RCC 7860 (cell line): ENCODE measurements at places on chromosomes 1 and 21.

DNA sequence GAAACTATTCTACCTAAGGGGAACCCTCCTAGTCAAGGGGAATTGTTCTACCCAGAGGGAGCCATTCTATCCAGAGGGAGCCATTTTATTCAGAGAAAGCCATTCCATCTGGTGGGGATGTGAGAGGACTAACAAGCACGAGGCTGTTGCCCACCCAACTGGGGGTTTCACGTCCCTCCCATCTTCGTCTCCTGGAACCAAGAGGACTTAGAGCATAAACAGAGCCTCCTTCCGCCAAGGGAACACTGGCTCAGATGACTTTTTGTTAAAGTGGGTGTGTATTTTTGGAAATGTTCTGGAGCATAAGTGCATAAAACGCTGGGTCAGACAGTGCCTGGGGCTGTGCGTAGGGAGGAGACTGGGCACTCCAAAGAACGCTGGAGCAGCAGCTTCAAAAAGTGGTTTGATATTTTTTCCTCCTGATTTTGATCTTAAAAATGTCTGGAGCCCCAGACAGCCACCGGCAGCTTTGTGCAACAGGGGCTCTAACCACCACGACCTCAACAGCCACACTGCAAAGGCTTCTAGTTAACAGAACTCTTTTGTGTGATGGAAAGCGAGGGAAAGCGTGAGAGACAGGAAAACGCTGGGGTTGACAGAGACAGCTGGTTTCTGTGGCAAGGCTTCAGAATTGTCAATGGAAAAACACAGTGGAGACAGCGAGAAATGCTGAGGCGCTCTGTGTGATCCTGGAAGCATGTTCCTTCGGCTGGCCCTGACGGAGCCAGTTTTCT lies 363.6 kb upstream of the CAMK1G start:
- DNase-seq: no peak

DNA sequence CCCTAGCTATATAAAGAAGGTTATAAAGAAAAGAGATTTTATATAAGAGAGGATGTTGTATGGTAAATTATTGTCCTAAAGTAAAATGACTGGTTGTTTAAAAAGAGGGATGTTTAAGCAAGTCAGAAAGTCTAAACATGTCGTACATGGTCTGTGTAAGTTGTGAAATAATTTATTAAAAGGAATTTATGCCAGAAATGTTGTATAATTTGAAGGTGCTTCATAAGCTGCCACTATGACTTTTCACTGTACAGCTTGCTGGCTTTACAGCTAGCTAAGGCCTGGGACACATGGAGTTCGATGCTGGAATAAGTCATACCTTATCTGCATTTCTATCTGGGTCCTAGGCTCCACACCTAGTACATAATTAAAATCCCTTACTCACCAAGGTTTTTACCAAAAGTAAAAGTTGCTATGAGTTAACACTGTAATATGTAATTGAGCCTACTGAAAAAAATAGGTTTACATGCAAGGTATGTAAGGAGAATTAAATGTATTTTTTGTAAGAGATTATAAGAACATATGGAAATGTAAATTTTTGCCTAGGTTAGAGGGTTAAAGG lies 59.0 kb upstream of the EDEM3 start:
- DNase-seq: no peak

DNA sequence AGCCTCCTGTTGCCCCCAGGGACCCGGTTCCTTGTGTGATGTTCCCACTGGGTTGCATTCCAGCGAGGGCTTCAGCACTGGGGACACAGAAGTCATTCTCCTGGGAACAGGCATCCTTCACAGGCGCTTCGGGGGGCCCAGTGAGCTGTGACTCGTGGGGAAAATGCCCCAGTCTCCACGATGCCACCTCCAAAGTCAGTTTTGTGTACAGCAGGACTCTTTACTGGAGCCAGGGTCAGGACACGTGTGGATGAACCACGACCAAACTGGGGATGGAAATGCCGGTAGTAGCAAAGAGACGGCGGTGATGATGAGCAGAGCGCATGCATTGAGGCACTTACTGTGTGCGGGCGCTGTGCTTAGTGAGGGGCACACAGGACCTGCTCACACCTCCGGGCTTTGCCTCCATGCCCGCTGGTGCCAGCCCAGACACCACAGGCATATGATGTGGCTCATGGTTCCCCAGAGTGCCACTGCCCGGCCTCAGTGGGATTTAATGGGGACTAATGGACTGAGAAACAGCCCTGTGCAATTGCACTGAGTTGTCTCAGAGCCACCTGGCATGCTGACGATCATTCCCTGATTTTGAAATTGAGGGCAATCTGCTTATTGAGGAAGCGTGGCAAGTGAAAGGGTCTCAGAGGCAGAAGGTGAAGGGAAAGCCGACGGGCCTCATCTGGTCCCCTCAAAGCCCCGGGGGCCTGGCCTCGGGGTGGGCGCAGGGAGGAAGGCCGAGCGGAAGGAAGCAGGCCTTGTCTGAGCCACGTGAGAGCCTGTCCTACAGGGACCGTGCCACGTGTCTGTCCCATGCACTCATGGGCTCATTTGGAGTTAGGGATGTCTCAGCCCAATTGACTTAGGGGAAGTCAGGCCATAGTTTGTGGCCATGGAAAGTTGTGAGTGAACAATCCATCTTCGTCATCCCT lies 91.4 kb downstream of the PDE9A start:
- no peak for DNase-seq

GRCh38 chr1:65170511-65171142 lies 22.6 kb downstream of the AK4 start:
- no peak for DNase-seq

DNA sequence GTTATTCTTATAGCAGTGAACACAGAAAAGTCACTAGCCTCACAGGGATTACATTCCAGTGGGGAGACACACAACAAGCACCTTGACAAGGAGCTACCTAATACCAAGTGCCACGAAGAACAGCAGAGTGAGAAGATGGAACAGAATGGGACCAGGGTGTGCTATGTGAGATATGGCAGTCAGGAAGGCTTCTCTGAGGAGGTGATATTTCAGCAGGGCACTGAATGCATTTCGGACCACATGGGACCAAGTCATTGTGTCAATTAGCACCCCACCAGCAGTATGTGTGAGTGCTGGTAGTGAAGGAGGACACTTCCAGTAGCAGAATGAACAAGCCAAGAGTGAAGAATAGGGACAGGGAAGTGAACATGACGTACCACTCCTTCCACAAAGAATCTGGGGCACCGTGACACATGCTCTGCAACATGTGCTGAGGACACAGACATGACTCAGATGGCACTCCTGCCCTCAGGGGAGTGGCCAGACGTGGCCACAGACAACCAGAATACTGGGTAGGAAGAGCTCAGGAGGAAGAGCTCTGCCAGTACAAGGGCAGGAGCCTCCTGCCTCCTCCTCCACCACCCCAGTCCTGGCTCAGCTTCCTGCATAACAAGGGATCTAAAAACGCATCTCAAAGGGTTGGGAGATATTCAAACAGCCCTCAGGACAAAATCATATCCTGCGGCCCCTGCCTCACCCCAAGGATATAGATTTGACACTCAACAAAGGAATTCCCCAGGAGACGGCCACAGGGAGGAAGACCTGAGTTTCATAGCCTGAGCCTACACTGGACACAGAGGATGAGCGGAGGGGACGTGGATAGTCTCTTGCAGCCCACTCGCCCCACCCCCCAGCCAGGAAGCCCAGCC lies 102.5 kb downstream of the TRABD2B start:
- DNase-seq: peak; percentile 86

DNA sequence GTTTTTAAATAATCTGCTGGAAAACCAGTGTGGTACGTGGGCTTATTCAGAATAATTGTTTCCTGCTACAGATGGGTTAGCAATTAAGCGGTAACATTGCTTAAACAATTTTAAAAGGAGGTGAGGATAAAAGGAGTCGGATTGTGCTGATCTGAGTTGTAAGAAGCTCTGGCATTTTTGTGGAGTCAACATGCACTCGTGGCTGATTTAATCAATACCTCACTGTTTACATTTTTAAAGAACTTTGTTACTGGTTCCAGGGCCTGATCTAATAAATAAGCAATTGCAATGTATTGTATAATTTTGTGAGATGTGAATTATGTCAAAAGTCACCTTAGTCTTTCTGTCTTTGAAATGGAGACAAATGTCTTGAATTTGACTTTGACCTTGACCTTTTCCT lies 474.0 kb downstream of the SETD4 start:
- no peak for DNase-seq
